ENCODE measurements at places on chromosomes 12 and 14.

DNA sequence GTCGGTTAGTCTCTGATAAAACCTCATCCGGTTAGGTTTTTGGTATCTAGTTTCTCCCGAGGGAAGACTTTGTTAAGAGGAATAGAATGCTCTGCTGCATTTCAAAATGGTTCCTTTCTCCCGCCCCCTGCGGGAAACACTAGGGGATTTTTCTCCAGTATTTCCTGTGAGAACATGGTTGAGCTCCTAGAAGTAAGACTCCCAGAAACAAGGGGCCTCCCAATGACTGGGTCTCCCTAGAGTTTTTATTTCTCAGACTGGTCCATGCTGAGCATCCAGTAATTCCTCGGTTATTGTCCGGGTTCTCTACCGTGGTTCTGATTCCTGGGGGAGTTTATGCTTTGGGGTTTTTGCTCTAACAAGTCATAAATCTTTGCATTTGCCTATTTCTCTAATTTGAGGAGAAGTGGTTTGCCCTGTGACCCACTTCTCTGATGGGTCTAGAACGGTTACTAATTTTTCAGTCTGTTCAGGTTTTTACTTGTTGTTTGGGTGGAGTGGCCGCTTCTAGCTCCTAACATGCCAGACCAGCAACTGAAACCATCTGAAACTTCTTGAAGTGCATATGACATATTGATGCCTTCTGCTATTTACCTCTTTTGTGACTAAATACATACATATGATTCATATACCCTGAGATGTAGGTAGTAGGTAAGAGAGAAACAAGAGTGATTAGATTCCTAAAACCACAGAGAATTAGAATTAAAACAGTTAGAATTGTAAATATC, 25.1 kb downstream of the TESPA1 start:
- DNase-seq = no peak

DNA sequence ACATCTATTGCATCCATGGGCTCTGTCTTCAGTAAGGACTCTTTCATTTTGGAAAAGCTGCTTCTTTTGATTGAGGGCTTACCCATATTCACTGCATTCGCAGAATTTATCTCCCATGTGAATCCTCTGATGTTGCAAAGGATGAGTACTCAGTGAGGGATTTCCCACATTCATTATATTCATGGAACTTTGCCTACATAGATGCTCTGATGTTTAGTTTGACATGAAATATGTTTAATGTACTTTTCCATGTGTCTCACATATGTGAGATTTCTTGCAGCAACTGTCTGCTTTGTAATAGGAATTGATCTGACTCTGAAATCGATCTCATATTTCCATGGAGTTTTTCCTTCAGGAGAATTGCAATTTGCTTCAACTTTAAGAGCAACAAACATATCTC, 1699.6 kb upstream of the FLRT2 start:
- DNase-seq = no peak

DNA sequence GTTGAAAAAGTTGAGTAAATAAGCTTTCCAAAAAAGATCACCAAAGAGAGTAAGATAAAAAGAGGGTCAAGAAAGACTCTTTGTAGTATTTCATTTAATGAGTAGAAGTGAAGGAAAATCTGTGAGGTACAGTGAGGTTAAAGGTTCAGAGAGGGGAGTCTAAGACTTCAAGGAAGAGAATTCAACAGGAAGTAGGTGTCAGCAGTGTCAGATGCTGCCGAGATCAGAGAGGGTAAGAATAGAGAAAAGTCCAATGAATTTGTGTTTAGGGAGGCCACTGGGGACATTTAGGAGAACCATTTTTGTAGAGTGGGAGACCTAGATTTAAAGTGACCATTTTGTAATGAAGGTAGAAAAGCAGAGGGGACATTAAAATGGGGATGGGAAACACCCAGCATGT, 71.6 kb upstream of the KRAS start:
- no peak for DNase-seq

GRCh38 chr12:57370696-57371095, 60.1 kb downstream of the R3HDM2 start:
- no peak for DNase-seq

DNA sequence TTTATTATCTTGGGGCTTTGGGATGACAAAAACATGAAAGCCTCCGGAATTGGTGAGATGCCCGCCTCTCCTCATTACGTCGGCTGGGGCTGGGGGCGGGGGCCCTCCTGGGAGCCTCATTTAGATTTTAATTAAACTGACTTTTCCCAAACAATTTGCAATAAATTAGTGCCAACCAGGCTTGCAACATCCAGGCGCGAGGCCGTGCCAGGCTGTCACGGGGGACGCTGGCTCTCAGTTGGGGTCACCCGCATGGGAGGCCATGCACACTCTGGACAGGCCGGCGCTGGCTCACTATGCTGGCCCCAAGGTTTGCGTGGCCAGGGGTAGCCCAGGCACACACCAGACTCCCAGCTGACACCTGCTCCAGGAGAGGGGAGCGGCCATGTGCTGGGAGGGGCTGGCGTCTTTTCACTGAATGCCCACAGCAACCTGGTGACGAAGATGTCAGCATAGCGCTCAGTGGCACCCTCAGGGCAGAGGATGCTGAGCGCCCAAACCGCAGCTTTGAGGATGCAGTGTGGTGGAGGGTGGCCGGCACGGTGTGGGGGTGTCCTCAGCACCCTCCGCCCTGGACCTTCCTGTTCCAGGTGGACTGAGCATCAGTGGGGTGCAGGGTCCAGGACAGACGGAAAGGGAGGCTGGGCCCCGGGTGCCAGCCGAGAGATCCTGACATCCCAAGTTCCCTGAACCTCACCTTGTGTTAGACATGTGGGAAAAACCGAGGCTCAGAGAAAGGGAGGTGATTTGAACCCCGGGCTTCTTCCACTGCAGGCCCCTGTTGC, 190.8 kb upstream of the C14orf180 start:
- DNase-seq = no peak

DNA sequence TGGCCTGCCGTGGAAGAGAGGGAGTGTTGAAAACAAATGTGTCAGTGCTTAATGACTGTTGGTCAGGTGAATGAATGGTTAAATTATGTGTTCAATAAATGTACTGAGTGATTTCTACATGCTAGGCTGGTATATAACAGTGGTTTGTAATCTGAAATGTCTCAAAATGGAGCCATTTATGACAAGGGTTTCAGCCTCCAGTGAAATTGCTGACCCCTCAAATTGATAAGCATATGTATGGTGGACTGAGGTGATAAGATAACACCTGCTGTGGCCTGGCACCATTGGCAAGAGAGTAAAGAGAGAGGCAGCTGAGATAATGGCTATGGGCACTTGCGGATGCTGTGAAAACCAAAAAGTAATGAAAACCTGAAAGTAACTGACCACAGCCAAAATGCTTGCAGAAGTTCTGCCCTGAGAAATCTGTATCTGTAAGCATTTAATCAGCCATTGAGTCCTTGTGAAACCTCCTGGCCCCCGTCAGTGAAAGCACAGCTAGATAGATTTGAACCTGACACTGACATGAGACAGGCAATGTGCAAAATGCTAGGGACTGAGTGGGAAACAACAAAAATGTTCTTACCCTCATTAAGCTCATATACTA, 1.4 kb upstream of the BCAT1 start:
- no peak for DNase-seq

DNA sequence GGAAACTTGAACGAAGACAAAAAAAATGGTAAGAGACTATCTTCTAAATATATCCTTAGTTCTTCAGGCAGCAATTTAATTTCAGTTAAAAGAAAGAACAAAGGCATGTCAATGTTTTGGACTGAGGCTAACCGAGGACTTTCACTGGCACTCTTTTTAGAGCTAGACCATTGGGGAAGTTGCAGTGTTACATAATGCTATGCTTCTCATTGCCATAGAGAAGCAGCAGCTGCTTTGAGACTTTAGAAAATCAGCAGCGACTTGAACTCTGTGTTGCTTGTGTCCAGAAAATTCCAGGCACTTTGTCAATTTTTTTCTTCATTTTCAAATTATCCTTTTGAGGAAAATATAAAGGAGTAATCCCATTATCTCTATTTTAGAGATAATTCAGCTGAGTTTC, 964.2 kb downstream of the NRXN3 start:
- no peak for DNase-seq

Data from stimulated activated CD4-positive, alpha-beta T cell treated with anti-CD3 and anti-CD28 coated beads, Interleukin-12 subunit alpha, Interleukin-12 subunit beta, amount 100 ng/mL, for 24 hours (primary cell).